ENCODE measurements at places on chromosomes 16 and 17.

DNA sequence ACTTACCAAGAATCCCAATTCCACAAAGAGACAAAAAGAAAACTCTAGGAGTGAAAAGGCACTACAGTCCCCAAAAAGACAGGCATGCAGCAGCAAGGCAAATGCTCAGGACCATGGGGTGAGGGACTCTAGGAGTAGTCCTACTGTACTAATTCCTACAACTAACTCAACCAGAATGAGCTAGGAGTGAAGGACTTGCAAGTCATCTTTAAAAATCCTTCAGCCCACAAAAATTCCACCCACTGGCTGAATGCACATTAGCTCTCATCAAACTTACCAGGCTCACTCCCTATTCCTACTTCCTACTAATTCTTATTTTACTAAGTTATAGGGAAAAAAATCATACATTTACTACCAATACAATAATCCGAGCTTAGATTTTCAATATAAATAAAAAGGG lies 141.7 kb upstream of the C17orf78 start:
- DNase-seq: no peak

DNA sequence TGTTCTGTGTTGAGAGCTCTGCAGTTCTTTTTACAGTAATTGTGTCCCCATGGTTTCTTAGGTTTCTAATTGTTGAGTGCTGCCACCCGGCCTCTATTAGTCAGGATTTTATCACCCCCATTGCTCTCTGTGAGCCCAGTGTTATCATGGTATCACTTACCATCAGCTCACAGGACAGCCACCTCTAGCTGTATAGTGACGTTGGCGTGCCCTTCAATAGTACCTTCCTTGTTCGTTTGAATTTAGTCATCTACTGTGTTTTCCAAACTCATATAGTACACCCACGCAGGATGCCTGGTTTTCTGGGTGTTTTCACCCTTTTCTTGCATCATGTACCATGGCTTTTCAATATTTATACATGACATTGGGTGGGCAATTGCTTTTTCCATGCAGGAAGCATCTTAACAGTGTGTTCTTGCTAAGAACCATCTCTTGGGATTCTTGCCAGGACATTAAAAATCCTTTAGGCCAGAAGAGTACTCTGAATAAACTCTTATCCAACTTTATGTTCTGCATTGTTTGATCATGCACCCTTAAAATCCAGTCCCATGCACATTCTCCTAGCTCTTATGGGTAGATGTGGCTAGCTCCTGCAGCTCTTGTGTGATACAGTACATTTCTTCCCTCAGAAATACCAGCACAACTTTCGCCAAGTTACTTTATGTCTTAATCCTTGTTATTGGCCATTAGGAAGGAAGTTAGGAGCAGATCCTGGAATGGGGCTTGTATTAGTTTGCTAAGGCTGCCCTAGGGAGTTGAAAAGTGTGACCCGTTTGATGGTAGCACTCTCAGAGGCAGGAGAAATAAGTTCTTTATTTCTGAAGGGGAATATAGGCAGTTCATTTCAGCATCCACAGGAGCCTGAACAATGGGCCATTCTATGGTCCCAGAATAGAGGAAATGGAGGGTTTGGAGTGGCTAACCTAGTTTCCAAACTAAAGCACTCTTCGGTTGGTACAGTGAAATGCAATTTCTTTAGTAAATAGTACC lies 11.3 kb upstream of the ABCA10 start:
- DNase-seq: no peak

DNA sequence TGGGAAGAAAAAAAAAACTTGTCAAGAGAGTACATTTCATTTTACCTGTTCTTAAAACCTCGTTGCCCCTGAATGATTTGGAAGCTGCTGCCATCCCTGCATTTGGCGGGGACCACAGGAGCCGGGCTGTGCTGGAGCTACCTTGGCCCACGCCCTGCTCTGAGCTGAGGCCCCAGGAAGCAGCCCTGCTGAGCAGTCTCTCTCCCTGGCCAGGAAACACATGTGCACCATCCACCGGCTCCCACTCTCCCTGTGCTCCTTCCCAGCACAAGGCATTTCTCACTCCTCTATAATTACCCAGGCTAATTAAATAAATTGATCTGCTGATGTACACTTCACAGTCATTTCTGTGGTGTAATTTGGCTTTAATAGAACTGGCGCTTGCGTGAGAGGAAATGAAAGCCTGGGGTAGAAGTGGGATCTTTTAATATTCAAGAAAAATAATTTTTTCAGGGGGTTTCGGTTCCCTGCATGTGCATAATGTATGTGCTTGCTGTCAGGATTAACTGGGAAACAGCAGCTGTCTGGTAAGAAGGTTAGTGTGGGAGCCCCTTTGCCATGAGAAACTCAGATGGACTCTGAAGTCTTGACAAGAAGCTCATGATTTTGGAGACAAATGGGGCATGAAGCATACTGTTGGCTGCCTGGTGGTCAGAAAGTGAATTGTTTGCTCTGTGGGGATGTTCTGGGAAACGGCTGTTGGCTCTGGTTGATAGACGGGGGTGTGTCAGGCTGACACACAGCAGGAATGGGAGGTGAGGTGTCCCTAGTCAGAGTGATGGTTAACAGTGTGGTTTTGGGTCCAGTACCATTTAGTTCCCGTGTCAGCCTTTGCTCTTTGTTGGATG lies 252.3 kb upstream of the EEF2KMT start:
- no peak for DNase-seq

DNA sequence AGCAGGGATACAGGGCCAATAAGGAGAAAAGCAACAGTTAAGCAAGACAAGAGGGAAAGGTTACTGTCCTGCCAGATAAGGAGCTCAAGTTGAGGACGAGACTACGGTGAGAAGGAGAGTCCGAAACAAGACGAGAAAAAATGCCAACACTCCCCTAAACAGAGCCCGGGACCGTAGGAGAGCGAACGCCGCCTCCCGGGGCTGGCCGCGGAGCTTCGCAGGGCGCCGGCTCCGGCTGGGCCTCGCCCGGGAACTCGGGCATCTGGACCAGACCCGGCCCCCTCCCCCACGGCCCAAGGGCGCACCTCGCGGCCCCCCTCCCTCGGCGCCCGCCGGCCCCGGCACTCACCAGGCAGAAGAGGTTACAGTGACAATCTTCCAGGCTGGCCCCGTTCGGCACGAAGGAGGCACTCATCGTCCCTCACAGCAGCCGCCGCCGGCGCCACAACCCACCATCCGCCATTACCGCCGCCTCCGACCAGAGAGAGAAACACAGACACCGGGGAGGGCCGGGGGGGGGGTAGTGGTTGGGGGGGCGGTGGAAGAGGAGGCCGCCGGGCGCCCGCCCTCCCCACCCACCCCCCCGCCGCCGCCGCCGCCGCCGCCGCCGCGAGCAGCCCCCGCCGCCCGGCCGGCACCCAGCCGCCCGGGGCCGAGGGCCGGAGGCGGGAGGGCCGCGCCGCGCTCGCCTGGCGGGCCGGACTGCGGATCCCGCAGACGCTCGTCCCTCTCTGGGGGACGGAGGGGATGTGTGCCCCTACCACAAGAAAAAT lies at the start of gene MED13:
TSS of gene MED13 (minus strand) at position 488 of the 773 bp plus-strand sequence. CDS start at position 415, 73 bp downstream.
- DNase-seq: no peak

GRCh38 chr17:76003915-76004314 lies 3.3 kb downstream of the CDK3 start:
- DNase-seq: no peak

GRCh38 chr17:57294629-57295501 lies 38.5 kb downstream of the MSI2 start:
- no peak for DNase-seq

DNA sequence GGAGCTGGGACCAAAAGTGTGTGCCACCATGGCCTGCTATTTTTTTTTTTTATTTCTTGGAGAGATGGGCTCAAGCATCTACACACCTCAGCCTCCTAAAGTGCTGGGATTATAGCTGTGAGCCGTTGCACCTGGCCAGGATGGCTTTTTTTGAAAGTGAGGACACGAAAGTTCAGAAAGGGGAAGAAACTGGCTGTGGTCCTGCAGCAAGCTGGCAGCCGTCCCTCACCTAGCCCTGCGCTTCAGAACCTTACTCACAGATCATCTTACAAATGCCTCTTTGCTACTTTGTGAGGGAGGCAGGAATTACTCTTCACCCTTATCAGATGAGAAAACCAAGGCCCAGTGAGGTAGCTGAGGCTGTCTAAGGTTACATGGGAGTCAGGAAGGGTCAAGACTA lies 4.5 kb upstream of the PPY start:
- no peak for DNase-seq

DNA sequence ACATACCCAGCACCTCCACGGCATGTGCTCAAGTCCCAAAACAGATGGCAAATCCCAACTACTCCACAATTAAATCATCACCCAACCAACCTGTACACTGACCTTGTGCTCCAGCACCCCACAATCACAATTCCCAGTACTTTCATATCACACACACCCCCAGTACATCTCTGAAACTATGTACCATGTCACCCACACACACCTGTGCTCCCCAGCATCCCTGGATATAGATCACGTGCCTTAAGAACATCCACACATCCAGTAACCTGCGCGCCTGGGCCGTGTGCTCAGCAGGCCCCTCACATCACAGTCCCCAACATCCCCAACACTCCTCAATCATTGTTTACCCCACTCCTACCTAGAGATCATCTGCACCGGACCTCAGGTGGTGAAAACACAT lies 2.1 kb downstream of the NLGN2 start:
- no peak for DNase-seq

DNA sequence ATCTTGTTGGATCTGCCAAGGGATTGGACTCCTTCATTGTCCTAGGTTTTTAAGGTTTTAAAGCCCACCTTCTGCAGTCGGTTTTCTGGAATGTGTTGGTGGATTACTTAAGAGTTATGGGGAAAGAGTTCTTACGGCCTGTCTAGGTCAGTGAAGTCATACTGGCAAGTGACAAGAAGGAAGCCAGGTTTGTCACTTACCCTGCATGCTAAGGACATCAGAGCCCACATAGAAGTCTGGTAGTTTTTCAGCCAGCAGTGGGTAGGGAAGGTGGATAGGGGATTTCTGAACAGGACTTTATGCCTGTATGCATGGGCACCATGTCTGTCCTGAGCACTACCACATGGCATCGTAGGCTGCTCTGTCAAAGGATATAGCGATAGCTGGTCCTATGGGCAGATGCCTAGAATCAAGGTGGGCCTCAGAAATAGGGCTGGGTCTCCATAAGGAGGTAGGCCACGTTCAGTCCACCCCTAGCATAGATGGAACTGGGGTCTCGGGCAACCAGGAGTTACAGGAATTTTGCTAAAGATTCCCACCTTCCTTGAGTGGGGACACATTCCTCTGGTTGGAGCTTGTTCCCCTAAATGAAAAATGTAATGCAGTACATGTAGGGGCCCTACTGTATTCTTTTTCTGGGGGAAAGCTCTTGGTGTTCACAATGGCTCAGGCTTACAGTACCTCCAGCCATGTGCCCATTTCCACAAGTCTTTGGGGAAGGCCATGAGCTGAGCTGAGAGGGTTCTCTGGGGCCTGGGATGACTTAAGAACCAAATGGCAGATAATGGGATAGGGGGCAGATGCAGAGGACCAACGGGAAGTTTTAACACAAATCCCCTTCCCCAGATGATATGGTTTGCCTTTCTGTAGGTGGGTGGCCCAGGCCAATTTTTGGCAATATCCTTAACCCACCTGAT lies 27.5 kb downstream of the TRPV2 start:
- DNase-seq: no peak
